ENCODE measurements at places on chromosomes 12 and 14. TPM values are rescaled to one million over a fixed set of nuclear protein-coding genes. Genes with fewer than 3 reads are reported as not detected.

A2ML1 gene
- total RNA-seq = not detected

TGFB3 gene
- total RNA-seq = 6.4 TPM

CRIP1 gene
- 224 TPM for total RNA-seq

TMEM63C gene
- 2.6 TPM for total RNA-seq

PKP2 gene
- total RNA-seq = 0.45 TPM

EFS gene
- total RNA-seq = not detected

PRORP gene
- total RNA-seq = 34.0 TPM

SLC25A47 gene
- not detected for total RNA-seq

PLEKHH1 gene
- 0.20 TPM for total RNA-seq

DNA sequence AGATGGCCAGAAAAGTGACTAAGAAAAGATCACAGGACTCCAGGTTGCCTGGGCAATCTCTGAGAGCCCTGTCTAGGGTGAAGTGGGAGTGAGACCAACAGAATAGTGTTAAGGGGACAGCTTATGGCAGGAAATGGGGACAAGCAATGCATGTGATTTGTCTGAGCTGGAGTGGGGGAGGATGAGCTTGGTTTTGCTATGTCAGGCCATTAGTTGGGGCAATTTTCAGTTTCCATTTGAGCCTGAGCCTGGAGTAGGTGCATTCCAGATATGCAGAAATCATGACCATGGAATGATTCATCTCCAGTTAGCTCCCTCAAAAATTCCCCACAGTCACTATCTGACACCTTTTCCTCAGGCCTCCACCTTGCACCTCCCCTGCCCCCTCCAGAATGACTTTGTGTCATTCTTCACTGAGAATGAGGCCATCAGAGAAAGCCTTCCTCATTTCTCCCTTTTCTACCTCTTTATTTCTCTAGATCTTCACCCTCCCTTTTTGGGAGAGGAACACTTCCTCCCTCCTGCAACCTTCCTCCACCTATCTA, 150.9 kb upstream of the PLEKHG7 start:
- no peaks in the 10 kb centered on the region for H3K27me3 ChIP-seq
- no peak overlapping the region for H3K27ac ChIP-seq
- peaks cover 10% of the 10 kb centered on the region for H3K4me1 ChIP-seq
- no peak for DNase-seq
- no peaks in the 10 kb centered on the region for H3K36me3 ChIP-seq

- peaks cover 3% of the 10 kb centered on the region for H3K36me3 ChIP-seq
- H3K4me3 ChIP-seq = no peak overlapping the region
- no peak for DNase-seq
- no peak overlapping the region for H3K27ac ChIP-seq
- peaks cover 4% of the 10 kb centered on the region for H3K4me1 ChIP-seq
Measured at GRCh38 chr12:93140325-93140724, 211.2 kb upstream of the EEA1 start.

- no peak overlapping the region for H3K4me3 ChIP-seq
- no peak for DNase-seq
- peaks cover 37% of the 10 kb centered on the region for H3K27me3 ChIP-seq
- no peaks in the 10 kb centered on the region for H3K36me3 ChIP-seq
- H3K4me1 ChIP-seq = peaks cover 3% of the 10 kb centered on the region
Measured at GRCh38 chr12:99605-100004, 33.0 kb downstream of the IQSEC3 start.

- H3K27ac ChIP-seq = no peak overlapping the region
- H3K4me1 ChIP-seq = no peaks in the 10 kb centered on the region
- H3K36me3 ChIP-seq = no peaks in the 10 kb centered on the region
- no peak for DNase-seq
- no peaks in the 10 kb centered on the region for H3K27me3 ChIP-seq
Measured at GRCh38 chr12:126797525-126797924, 1469.4 kb upstream of the TMEM132C start.

DNA sequence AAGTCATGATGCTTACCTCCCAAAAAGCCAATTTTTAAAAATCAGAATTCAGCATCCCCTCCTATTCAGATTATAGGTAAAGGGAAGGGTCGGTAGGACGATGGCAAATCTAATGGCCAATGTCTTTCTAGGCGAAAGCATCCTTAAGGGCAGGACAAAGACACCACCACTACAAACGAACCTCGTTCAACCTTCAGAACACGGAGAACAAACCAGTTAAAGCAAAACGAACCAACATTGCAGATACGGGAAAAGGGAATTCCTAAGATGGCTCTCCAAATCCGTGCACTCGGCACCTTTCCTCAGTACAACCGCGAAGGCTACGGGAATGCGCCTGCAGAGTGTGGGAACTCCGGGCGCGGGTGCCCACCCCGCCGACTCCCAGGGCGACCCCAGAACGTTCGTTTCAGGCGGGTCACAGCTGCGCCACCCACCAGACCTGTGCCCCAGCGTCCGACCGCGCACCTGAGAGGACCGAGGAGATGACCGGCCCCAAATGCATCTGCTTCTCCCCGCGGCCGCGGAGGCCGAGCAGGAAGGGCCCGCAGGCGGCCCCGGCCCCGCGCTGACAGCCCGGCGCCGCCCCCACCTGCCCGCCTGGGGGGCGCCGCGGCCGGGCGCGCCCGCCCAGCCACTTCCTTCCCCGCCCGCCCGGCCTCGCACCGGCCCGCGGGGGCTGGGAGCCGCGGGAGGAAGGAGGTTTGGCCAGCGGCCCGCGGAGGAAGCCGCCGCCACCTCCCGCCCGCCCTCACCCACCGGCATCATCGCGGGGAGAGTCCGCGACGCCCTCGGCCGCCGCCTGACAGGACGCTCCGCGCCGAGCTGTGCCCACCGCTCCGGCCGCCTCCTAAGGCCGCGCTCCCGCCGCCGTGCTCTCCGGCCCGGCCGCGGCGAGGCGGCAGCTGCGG, 578 bp downstream of the PPP1R13B start:
- H3K4me1 ChIP-seq = peaks cover 14% of the 10 kb centered on the region
- H3K36me3 ChIP-seq = no peaks in the 10 kb centered on the region
- H3K27me3 ChIP-seq = no peaks in the 10 kb centered on the region
- DNase-seq = no peak
- peak overlapping the region; percentile 72 for H3K4me3 ChIP-seq

- no peaks in the 10 kb centered on the region for H3K27me3 ChIP-seq
- peaks cover 3% of the 10 kb centered on the region for H3K36me3 ChIP-seq
- no peak overlapping the region for H3K4me3 ChIP-seq
- peak overlapping the region; percentile 42 for H3K27ac ChIP-seq
Measured at GRCh38 chr12:56720731-56721151, 4.4 kb downstream of the NACA start.

GRCh38 chr12:32083489-32083888, 23.2 kb upstream of the BICD1 start:
- DNase-seq = no peak
- no peak overlapping the region for H3K27ac ChIP-seq
- no peaks in the 10 kb centered on the region for H3K27me3 ChIP-seq
- H3K36me3 ChIP-seq = no peaks in the 10 kb centered on the region
- no peaks in the 10 kb centered on the region for H3K4me1 ChIP-seq

DNA sequence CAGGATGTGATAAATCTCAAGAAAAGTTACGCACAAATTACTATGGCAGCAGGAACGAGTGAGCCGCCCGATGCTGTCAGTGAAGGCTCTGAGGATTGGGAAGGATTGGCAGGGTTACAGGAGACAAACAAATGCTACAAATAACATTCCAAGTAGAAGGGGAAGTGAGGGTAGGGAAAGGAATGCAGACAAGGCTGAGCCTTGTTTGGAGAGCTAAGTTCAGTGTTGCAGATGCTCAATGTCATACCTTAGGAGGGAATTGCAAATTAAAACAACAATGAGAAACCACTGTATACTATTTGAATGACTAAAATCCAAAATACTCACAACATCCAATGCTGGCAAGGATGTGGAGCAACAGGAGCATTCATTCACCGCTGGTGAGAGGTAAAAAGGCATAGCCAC, 1.3 kb downstream of the CLEC9A start:
- no peak for DNase-seq
- no peaks in the 10 kb centered on the region for H3K4me1 ChIP-seq
- H3K36me3 ChIP-seq = no peaks in the 10 kb centered on the region
- no peak overlapping the region for H3K4me3 ChIP-seq

DNA sequence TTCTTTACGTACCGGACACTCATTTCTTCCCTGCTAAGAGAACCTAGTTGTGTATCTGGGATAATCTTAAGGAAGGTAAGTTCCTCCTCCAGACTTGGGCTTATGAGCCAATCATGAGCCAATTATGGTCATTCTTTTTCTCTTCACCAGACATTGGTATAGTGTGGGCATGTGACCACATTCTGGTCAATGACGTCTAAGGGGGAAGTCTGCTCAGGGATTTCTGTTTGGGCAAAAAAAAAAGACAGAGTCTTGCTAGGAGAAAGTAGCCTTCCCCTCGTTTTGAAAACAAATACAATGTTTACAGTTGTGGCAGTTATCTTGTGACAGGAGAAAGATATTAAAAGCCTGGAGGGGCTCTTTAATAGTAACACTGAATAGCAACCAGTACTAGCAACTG, 20.1 kb upstream of the PLXNC1 start:
- no peak overlapping the region for H3K27ac ChIP-seq
- H3K4me3 ChIP-seq = no peak overlapping the region
- no peaks in the 10 kb centered on the region for H3K27me3 ChIP-seq
- DNase-seq = no peak
- peaks cover 11% of the 10 kb centered on the region for H3K4me1 ChIP-seq
- no peaks in the 10 kb centered on the region for H3K36me3 ChIP-seq

DNA sequence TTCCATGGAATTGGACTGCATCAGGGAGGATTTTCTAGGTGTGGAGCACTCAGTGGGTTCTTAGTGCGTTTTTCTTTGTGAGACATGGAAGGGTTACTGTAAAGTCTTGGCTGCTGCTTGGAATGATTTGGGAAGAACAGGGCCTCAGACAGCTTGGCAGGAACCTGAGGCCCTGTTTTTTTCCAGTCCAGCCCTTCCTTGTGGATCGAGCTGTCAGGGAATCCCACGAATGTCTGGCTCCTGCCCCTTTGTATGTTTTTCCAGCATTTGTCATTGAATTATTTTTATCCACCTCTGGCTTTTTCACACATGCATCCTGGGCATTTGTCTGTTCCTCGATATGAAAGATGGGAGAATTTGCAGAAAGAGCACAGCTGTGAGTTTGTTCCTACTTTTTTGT, 158.5 kb downstream of the TGFB3 start:
- no peak for DNase-seq
- no peak overlapping the region for H3K27ac ChIP-seq
- H3K36me3 ChIP-seq = no peaks in the 10 kb centered on the region
- H3K27me3 ChIP-seq = no peaks in the 10 kb centered on the region
- H3K4me1 ChIP-seq = no peaks in the 10 kb centered on the region
- H3K4me3 ChIP-seq = no peak overlapping the region

DNA sequence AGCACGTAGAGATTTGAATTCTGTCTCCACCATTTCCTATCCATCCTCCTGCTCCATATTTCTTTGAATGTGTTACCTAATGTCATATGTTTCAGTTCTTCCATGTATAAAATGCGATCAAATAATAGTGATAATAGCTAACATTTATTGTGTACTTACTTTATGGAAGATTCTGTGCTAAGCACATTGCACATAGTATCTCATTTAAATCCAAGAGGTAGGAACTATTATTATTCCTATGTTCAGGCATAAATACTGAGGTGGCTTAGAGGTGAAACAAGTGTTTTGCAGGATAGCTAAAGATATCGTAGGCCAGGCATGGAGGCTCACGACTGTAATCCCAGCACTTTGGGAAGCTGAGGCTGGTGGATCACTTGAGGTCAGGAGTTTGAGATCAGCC, 17.5 kb upstream of the AICDA start:
- H3K27me3 ChIP-seq = no peaks in the 10 kb centered on the region
- H3K27ac ChIP-seq = no peak overlapping the region
- no peak overlapping the region for H3K4me3 ChIP-seq
- H3K36me3 ChIP-seq = no peaks in the 10 kb centered on the region
- no peaks in the 10 kb centered on the region for H3K4me1 ChIP-seq

DNA sequence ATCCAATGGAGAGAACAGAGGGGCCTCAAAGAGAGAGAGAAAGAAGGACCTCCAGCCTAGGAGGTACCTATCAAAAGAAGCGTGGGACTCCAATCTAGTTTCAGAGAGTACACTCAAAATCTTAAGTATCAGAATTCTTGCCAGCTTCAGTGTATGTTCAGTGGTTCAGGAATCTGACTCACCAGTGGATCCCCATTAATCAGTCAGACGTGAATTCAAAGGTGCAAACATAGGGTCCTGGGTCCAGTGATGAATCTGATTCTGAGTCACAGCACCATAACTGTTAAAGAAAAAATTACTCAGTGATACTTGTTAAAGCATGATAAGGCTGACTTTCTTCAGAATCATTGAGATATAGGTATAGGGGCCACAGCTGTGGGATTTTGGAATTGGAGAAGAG, 33.2 kb downstream of the ETNK1 start:
- no peak for DNase-seq
- no peaks in the 10 kb centered on the region for H3K27me3 ChIP-seq
- no peak overlapping the region for H3K27ac ChIP-seq
- H3K4me3 ChIP-seq = no peak overlapping the region
- H3K4me1 ChIP-seq = no peaks in the 10 kb centered on the region
- H3K36me3 ChIP-seq = no peaks in the 10 kb centered on the region

GRCh38 chr12:69189378-69189978, 49.9 kb upstream of the CPSF6 start:
- no peak overlapping the region for H3K27ac ChIP-seq
- no peak for DNase-seq
- no peaks in the 10 kb centered on the region for H3K36me3 ChIP-seq
- no peak overlapping the region for H3K4me3 ChIP-seq
- H3K4me1 ChIP-seq = no peaks in the 10 kb centered on the region

- H3K27ac ChIP-seq = no peak overlapping the region
- H3K4me3 ChIP-seq = no peak overlapping the region
- no peaks in the 10 kb centered on the region for H3K4me1 ChIP-seq
- no peak for DNase-seq
- no peaks in the 10 kb centered on the region for H3K27me3 ChIP-seq
Measured at GRCh38 chr12:97336900-97337751, 125.5 kb upstream of the RMST start.

DNA sequence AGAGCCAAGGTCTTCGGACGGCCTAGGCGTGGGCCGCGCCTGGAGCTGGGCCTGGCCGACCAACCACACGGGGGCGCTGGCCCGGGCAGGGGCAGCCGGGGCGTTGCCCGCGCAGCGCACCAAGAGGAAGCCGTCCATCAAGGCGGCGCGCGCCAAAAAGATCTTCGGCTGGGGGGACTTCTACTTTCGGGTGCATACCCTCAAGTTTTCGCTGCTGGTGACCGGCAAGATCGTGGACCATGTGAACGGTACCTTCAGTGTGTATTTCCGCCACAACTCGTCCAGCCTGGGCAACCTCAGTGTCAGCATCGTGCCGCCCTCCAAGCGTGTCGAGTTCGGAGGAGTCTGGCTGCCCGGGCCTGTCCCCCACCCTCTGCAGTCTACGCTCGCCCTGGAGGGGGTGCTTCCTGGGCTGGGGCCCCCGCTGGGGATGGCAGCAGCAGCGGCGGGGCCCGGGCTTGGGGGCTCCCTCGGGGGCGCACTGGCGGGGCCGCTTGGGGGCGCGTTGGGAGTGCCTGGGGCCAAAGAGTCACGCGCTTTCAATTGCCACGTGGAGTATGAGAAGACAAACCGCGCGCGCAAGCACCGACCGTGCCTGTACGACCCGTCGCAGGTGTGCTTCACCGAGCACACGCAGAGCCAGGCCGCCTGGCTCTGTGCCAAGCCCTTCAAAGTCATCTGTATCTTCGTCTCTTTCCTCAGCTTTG, 4.4 kb upstream of the SHMT2 start:
- peak; percentile 67 for DNase-seq
- peaks cover 8% of the 10 kb centered on the region for H3K27me3 ChIP-seq
- H3K27ac ChIP-seq = no peak overlapping the region
- no peaks in the 10 kb centered on the region for H3K36me3 ChIP-seq

GRCh38 chr12:23253191-23253590, 628.2 kb downstream of the ETNK1 start:
- no peaks in the 10 kb centered on the region for H3K4me1 ChIP-seq
- H3K4me3 ChIP-seq = no peak overlapping the region
- H3K36me3 ChIP-seq = no peaks in the 10 kb centered on the region
- no peak overlapping the region for H3K27ac ChIP-seq
- H3K27me3 ChIP-seq = no peaks in the 10 kb centered on the region
